IMR-90 (cell line): ENCODE measurements at places on chromosomes 1 and 21. TPM values are rescaled to one million over a fixed set of nuclear protein-coding genes. Genes with fewer than 3 reads are reported as not detected.
A peak's percentile ranks its signal among the peaks of the same experiment; 100 is the strongest.

GRCh38 chr1:61980561-61980960 lies 214.1 kb upstream of the L1TD1 start:
- no peak for DNase-seq

Gene CFHR1
- total RNA-seq = not detected in 2 replicates

DNA sequence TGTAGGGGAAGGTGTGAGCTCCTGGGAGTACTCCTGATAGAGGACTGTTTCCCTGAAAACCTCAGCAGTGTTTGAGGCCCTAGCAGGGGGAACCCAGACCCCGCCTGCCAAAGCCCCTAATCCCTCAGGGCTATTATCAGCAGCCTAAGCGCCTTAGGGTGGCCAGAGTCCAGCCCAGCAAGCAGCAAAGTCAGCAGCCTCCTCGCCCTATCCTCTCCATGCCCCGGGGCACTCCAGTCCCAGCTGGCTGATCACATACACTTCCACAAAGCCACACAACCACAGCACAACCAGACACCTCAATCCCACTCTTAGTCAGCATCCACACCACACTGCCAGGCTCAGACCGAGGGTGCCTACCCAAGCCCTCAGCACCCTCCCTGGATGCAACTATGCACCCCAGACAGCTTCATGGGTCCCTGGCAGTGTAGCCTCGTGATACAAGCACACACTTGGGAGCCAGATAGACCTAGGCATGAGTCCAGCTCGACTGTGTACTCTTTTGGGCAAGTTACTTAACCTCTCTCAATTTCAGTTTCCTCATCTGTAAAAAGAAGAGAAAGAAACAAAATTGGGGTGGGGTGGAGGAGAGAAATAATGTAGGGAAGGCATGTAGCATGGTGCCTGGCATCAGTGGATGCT lies 7.1 kb downstream of the IGSF9 start:
- DNase-seq = no peak

DNA sequence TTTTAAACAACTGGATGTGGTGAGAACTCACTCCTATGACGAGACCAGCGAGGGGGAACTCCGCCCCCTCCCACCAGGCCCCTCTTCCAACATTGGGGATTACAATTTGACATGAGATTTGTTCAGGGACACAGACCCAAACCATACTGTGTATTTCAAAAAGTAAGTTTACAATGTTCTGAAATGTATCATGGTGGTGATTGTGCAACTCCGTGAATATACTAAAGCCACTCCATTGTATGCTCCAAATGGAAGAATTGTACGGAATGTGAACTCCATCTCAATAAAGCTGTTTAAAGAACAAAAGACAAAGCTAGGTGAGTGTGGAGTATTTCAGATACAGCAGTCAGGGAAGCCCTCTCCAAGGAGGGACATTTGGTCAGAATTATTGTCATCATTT lies 432.1 kb upstream of the VAMP3 start:
- DNase-seq = peak; percentile 46

Gene GJA4
- total RNA-seq = not detected in 2 replicates

- no peak for DNase-seq
Measured at GRCh38 chr1:54575161-54575560, 27.1 kb downstream of the ACOT11 start.

Gene OLFML2B
- 0.36 and 0.56 TPM in 2 replicates for total RNA-seq

DNA sequence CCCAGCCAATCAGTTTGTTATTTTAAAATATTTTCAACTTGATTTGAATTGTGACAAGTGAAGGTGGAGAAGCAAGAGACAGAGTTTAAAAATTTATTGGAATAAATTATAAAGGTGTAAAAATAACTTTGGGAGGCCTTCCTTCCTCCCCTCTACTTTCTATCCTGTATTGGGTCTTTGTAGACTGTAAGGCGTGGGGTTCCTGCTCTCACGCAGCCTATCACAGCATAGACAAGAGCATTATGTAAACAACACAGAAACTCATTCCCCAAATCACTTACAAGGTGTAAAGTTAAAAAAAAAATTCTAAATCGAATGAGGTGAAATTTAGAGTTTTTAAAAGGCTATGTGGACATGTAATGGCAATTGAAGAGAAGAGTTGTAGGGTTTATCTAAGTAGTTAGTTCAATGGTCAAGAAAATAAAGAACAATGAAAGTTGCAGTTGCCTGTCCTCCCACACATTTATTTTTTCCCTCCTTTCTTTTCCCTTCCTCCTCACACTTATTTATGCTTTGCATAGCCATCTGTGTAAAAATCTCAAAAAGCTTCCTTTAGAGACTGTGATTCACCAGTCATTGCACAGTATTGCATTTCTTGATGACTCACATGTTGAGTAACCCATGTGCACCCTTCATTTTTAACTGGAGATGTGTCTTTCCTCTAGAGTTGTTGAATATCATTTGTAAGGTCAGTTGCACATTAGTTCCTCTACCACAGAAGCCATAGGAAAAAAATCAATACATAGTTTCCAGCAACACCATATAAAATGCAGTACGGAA lies 242.2 kb downstream of the PTPRC start:
- peak; percentile 97 for DNase-seq

DNA sequence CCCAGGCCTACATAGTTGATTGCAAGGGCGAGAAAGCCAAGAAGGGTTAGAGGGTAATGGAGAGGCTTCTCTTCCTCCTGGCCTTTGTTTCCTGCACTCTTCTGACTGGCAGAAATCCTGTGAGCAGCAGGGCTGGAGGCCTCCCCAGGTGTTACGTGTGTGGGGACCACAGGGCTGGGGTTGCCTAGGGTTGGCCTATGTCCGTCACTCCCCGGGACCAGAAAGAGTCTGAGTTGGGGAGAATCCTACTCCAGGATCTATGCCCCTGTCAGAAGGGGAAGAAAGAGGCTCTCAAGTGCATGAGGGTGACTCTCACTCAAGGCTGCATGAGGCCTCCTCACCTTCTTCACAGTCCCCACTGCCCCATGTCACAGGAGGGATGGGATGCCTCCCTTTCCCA lies 38.5 kb downstream of the IGFN1 start:
- DNase-seq = no peak

Gene CD34
- under 0.01 TPM in 1 of 2 replicates, not detected in the other for total RNA-seq

- no peak for DNase-seq
Measured at GRCh38 chr1:20729155-20729931, 3.2 kb downstream of the SH2D5 start.
